ENCODE measurements at places on chromosomes 4 and X. TPM values are rescaled to one million over a fixed set of nuclear protein-coding genes. Genes with fewer than 3 reads are reported as not detected.

SYN1 gene
- 1.4 TPM for total RNA-seq

SLC38A5 gene
- 25.3 TPM for total RNA-seq

MAGEC3 gene
- not detected for total RNA-seq

EXOC1L gene
- total RNA-seq: not detected

TCP11X2 gene
- total RNA-seq: not detected

IL13RA2 gene
- 0.83 TPM for total RNA-seq

- no peak for DNase-seq
Observed at GRCh38 chr4:59855630-59856352, 1344.3 kb upstream of the ADGRL3 start.

DNA sequence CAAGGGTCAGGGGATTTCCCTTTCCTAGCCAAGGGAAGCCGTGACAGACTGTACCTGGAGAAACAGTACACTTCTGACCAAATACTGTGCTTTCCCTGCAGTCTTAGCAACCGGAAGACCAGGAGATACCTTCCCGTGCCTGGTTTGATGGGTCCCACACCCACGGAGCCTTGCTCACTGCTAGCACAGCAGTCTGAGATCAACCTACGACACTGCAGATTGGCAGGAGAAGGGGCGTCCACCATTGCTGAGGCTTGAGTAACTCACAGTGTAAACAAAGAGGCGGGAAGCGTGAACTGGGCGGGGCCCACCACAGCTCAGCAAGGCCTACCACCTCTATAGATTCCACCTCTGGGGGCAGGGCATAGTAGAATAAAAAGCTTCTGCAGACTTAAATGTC lies 48.7 kb upstream of the SRD5A3 start:
- no peak for DNase-seq

- no peak for DNase-seq
Observed at GRCh38 chrX:150731795-150732194, 38.6 kb downstream of the MTMR1 start.

- no peak for DNase-seq
Observed at GRCh38 chr4:128031756-128032384, 29.2 kb upstream of the LARP1B start.

DNA sequence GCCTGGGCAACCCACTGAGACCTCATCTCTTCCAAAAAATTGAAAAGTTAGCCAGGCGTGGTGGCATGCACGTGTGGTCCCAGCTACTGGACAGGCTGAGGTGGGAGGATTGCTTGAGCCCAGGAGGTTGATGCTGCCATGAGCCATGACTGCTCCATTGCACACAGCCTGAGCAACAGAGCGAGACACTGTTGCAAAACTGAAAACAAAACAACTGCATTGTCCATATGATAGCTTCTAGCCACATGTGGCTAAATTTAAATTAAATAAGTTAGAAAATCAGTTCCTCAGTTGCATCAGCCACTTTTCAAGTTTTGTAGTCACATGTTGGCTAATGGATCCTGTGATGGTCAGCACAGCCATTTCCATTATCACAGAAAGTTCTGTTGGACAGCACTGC lies 67.9 kb downstream of the GAB1 start:
- no peak for DNase-seq

DNA sequence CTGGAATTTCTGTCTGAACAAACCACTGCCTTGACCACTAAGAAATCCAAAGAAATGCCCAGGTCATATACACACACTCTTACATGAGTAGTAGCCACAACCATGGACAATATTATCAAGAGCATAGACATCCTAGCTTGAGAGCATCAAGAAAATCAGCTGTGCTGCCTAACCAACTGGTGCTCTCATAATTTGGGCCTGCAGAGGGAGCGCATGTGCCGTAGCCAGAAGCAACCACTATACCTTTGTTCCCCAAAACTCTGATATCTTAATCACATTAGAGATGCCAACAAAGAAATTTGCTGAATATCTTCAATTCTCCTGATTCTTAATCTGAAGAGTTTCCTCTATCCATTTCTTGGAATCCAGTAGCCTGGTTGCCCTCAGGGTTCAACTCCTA lies 163.6 kb downstream of the ZNF674 start:
- DNase-seq: no peak

GRCh38 chr4:158930639-158930972 lies 161.8 kb downstream of the FNIP2 start:
- DNase-seq: no peak

DNA sequence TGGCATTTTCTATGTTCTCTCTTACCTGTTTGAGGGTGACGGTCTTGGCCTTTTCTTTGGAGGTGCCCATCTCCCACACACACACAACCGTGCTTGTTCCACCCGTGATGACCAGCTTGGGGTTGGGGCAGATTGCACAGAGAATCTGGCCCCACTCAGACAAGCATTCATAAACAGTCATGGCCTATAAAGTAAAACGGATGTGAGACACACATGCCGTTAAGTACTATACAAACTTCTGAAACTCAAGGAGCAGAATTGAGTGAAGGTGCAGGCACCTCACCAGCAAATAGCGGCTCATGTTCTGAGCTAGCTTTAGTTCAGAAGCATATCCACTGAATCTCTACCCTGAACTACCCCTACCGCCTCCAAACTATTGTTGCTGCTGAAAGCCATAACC lies 107.6 kb downstream of the CDS1 start:
- no peak for DNase-seq

DNA sequence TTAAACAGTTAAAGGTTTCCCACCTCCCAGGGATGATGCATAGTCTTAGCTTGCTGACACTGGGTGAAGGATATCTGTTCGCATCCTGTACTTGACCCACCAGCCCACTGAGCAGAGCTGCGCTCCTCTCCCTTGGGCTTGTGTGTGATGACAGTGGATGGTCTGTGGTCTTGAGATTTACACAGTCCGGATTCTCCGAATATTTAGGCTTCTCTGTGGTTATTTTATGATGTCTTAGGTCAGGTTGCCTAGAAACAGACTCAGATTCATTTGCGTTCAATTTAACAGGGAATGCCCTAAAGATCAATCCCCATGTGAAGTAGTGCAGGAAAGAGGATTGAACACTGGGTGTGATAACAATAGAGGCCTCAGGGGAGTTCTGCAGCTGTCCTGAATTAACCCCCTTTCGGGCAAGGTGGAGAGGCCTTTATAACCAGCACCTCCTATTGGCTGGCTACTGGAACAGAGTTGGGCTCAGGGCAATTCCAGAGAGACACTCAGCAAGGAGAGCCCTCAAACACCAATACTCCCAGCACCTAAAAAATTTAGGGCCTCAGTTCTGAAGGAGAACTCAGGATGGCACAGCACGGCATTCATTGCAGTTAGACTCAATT lies 653.2 kb upstream of the GALNT7 start:
- no peak for DNase-seq

- no peak for DNase-seq
Observed at GRCh38 chr4:109207061-109207460, 95.4 kb downstream of the COL25A1 start.

Data from ureter (tissue), 1 donor.